ENCODE measurements at places on chromosomes 1 and 21.

DNA sequence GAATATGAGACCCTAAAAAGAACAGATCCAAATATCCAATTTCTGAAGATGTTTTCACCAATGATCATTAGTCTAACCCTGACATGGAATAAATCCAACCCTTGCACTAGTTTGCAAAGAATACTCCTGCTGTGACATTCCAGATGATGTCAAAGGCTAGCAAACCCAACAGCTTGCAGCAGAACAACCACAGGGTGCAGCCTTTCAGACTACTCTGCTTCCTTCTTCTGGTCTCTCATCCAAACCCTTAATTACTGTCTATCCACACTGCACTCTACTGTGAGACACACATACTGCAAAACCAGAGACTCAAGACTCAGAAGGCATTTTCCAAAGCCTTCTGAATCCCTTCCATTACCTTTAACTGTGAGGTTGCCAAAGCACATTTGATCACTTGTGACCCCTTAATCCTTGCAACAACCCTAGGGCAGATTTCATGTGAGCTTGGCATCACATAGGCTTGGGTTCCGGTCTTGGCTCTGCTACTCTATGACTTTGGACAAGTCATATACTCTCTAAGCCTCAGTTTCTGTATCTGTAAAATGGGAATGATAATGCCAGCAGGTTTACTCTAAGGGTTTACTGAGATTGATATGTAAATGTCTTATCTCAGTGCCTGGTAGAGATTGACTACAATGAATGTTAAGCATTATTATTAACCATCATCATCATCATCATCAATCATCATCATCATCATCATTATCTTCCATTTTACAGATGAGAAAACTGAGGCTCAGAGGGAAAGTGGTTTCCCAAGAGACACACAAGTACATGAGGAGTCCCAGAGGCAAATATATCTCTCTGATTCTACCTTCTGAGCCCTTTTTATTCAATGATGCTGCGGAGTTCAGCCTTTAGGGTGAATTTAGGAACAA lies 94.5 kb downstream of the SYF2 start:
- DNase-seq, result no peak

- DNase-seq, result no peak
These were observed 689.5 kb upstream of the NCAM2 start for GRCh38 chr21:20308586-20309315.

DNA sequence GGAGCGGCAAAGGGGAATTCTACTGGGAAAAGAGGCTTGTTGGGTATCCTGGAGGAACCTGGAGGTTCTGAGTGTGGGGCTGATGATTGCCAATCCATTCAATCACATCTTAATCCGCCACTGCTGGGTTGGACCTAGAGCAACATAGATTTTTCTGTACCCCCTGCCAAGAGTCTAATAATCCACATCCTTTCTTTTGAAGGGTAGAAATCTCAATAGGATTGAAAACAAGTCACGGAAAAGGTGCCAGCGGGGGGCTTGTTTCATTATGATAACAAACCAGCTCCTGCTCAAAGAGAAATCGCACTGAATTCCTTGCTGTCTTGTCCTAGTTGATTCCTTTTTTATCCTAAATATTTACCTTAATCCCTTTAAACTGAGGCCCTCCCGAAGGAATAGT lies 528.5 kb downstream of the ADGRL2 start:
- DNase-seq, result no peak

DNA sequence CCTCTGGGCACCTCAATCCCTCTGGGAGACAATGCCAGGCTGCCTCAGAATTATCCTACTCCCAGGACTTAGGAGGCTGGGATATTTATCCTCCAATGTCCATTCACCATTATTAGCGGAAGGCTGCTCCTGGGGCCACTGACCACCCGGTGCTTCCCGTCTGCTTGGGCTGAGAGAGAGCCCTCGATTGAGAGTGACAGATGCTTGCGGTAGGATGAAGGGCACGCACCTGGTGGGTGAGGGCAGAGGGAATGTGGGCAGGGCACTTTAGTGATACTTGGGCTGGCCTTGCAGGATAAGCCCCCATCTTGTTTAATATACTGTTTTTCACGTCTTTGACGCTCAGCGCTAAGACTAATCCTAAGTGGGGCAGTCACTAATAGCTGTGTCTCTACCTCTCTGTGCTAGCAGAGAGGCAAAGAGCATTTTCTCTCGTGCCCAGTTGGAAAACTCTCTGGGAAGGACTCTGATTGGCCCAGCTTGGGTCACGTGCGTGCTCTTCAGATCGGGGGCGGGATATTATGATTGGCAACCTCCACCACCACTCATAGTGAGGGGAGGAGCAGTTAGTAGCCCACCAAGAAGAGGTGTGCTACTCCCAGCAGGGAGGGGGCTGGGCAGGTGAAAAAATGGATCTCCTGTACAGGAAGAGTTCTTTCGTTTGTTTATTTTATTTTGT lies 10.6 kb upstream of the PARS2 start:
- peak; percentile 27 for DNase-seq

DNA sequence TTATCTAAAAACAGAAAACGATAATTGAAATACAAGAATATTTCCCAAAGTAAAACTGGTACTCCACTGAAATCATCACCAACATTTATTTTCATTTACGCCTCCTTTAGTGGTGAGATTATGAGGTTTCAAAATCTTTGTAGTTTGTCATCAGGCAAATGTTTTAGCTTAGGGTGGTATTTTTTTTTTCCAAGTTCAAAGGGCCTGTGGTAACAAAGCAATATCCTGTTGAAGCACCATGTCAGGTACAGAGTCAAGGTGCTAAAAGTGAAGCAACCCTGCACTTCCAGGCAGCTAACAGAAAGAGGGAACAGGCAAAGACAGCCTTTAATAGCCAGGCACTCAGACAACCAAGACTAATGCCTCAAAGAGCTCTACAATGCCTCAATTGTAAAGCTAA lies 89.2 kb downstream of the JAK1 start:
- no peak for DNase-seq

DNA sequence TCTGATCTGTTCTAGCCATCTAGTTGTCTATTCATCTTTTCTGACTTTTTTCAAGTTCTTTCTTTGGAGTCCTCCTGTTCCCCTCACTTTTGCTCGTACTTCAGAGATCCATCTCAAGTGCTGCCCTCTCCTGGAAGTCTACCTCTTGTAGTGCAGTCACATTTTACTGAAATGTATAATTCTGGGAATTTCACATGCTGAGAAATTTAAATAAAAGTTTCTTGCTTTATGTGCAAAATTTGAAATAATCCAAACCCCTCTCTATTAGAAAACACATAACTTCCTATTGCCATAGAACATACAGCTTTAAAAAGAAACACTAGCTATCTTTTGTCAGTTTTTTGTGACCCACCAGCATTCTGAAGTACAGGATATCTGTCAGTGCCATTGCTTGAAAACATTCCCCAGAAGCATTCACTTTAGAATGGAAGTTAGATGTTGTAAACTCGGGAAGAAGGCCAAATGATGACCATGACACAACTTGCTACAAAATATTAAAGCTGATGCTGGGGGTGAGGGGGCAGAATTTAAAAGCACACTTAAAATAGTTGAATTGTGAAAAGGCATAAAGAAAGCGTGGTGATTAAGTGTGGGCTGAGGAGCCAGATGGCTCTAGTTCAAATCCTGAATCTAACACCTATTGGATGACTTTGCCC lies 22.0 kb downstream of the RLF start:
- peak; percentile 30 for DNase-seq

DNA sequence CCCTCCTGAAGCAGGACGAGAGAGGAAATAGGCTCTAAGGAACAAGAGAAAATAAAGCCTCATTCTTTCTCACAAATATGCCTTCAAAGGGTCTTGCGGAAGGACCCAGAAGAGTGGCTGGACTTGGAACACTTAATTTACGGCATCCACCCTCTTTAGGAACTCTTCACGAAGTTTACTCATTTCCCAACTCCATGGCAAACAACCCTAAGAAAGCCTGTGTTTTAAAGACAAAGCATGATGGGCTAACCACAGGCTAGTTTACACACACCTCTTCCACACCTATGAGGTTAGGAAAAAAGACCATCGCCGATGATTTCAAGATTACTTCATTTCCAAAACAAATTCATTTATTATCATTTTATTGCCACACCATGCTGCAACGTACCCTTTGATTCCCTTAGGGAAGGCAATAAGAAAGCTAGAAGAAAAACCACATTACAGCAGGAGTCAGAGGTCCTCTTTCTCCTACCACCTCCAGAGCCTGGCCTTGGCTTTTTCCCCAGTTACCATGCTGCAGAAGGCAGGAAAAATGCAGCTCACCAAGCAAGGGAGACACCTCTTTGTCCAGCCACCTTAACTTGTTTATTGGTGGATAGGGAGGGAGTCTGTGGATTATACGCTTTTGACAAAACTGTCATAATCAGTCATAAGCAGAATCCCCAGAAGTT lies 29.6 kb downstream of the CHI3L2 start:
- DNase-seq, result no peak

DNA sequence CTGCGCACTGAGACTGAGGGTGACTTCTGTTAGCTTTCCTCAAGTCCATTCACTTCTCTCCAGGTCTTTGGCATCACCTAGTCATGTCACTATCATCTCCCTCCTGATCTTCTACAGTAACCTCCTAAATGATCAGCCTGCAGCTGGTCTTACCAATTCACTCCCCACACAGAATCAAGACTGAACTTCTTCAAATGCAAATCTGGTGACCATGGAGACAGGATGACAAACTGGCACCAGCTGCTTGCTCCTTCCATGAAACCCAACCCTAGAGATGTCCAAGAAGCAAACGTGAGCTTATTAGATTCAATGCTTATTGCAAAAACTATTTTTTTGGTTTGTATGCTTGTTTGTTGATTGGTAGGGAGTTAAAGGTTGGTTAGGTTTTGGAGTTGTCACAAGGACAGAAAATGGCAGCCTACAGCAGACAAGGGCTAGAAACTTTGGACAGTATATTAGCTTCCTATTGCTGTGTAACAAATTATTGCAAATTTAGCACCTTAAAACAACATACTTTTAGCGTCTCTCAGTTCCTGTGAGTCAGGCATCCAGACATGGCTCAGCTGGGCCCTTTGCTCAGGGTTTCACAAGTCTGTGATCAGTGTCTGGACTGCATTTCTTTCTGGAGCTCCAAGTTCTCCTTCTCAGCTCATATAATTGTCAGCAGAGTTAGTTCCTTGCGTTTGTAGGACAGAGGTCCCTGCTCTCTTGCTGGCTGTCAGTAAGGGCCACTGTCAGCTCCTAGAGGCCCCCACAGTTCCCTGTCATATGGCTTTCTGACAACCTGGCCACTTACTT lies 53.3 kb upstream of the GJA8 start:
- peak; percentile 72 for DNase-seq

GRCh38 chr1:223667484-223668182 lies 2.1 kb upstream of the CAPN8 start:
- DNase-seq, result no peak

DNA sequence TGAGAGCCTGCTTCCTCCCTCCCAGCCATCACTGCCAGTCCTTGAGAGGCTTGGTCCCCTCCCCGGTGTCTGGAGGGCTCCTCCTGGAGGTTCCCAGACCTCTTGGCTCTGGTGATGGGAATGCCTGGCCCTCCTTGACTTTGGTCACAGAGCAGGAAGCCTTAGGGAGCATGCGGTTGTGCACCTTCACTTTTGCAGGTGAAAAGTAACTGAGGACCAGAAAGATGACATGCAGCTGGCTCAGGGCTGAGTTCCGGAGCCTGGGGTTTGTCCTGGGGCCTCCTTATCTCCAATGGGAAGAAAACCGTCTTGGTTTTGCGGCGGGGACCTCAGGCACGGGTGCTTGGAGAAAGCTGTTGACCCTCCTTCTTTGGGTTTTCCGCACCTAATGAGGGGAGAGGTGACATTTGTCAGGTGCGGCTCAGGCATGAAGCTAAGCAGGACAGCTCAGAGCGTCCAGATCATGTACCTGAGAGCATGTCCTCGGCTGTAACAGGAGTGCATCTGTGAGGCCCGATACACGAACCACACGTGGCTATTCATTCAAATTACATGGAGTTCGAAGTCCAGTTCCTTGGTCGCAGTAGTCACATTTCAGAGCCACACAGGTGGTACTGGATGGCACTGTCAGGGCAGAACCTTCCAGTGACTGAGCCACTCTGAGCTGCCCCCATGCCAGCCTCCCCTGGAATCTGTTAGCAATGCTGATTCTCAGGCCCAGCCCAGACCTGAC lies 608 bp upstream of the MX2 start:
- no peak for DNase-seq

DNA sequence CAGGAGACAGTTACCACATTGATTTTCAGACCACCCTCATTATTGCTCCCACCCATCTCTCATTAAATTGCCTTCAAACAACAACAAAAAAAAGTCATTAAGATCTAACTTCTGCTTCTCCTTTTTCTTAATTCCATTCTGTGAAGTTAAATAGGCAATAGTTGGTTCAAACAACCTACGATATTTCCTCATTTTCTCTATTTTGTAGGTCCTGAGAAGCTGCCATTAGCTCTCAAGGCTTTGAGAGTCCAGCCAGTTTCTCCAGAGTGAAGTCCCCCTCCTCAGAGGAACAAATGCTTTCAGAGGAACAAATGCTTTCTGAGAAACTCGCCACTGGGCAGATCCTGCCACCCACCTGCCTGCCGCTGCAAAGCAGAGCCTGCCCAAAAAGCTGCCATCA lies 125.6 kb downstream of the ETS2 start:
- no peak for DNase-seq

DNA sequence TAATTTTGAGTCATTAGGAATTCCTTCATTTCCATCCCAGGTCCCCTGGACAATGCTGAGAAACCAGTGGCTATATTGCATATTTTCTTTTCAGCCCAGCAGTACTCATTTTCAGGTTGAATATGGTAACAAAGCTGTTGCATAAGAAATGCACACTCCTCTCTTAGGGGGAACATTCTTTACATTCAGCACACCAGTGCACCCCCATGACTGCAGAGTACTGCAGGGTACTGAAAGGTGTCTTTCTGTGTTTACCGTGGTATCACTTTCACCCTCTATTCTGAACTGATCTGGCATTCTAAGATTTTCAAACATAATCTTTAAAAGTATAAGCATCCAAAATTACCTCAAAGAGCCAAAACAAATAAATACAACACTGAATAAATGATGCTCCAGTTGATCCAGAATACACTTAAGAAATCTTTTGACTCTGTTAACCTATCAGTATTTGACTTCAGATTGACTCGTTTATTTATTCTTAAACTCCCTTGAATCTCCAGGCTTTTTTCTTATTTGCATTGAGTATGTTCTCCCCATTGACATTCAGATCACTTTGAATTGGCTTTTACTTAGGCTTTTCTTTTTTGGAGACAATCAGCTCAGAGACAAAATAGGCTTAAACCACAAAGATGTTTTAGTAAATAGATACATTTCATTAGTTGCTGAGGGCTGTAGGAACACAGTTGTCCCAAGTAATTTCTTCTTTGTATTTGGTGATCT lies 213.6 kb downstream of the NFIA start:
- DNase-seq, result no peak
